ENCODE measurements at places on chromosomes 16 and 17.

DNA sequence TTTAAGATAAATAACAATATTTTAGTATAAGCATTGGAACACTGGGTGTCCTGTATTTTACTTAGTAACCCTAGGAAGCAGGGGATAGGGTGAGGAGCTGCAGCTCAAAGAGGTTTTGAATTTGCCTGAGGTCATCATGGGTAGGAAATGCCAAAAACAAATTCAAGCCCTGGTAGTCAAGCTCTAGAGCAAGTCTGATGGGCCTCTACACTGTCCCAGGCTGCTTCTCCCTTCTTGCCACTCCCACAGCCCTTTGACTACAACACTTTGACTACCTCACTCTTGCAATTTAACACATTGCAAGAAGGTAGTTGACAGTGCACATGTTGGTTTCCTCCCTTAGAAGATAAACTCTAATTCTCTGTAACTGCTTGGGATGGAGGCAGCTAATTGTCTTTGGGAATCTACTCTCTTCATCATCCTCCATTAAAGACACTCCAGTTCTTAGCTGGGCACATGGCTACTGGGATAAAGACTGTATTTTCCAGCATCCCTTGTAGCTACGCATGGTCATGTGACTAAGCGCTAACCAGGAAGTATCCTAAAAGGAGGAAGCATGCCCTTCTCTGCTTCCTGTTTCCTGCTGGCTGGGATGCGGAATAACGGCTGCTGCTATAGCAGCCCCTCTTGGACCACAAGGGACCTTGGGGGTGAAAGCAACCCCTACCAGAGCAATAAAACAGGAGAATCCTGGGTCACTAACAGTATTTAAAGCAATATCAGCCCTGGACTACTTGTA is 30.7 kb upstream of the SSTR2 start:
- no peak for DNase-seq

DNA sequence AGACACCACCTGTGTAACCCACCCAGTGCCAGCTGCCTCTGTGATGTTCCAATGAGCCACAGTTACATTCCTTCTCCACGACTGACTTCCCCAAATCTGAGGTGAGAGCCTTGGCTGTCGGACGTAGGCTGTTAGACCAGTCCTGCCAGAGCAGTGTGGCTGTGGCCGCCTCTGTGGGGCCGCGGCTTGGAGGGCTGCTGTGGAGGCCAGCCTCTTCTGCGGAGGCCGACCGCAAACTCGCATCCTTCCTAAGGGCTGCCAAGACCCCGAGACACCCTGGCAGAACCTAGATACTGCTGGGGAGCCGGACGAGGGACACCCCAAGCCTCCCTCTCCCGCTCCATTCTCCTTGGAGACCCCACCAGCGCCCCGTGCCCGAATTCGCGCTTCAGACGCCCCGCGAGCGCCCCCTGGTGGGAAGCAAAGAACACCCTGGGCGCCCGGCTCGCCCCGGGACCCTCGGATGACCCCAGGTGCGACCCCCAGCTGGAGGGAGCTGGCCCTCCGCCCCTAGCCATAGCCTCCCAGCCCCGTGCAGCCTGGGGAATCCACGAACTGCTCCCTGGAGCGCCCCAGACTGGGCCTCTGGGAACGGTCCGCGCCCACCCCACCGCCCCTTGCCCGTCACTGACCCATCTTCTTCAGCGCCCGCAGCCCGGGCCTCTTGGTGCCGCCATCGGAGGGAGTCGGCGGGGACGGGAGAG is 547 bp downstream of the PLCD3 start:
- peak; percentile 87 for DNase-seq

GRCh38 chr17:35847633-35848373 is 20.9 kb downstream of the HEATR9 start:
- no peak for DNase-seq

GRCh38 chr17:28404812-28405570 is 1.0 kb downstream of the SLC46A1 start:
- DNase-seq, result peak; percentile 73

- peak; percentile 75 for DNase-seq
Measured at GRCh38 chr16:8963010-8963820, 491 bp downstream of the USP7 start.

DNA sequence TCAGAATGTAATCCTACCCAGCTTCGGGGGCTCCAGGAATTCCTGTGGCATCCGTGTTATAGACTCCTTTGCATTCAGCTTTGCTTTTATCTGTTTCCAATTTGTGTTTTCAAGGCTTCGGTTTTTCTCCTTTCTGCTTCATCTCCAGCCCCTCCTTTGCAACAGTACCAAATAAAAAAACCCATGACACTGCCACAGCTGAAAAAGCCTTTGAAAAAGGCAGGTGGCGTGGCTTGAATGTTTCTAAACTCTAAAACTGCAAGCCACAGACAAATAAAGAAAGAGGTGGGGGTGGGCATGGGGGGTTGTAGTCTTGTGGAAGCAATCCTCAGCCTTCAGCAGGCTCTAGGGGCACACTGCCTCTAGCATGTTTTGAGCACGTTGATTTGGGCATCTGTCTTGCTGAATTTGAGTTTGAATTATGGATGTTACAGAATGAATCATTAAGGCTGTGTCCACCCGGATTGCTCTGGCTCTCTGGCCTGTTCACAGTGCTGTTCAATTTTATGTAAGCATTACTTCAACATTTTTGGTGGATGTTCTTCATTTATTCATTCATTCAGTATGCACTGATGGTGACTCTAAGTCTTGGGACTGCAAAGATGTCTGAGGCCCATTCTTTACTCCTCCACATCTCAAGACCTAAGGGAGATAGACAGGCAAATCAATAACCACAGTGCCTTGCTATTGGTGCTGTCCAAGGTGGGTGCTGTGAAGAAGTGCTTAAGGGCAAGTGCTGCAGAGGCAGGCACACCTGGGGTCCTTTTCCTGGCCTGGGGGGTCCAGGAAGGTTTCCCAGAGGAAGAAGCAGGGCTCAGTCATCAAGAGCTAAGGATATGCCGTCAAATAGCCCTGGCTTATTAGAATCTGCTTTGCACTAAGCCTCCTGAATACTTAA is 77.4 kb downstream of the CDH13 start:
- DNase-seq, result no peak

GRCh38 chr16:13858873-13859580 is 60.9 kb upstream of the ERCC4 start:
- no peak for DNase-seq

- peak; percentile 15 for DNase-seq
Measured at GRCh38 chr16:21033704-21034103, 116.9 kb downstream of the DNAH3 start.

DNA sequence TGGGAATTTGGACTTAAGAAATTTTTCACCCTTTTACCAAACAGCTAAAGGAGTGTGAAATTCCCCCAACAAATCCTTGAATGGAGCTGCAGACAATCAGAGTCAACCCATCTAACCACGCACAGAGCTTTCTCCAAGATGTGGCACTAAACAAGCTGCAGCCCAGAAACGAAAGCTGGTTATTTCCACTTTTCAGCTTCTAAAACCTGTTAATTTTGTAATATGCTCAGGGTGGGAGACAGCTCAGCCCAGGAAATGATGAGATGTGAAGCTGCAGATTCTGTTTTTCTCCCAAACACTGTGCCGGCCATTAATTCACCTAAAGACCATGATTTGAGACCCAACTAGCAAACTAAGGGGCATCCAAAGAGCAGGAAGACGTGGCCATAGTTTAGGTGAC is 33.2 kb upstream of the ABR start:
- no peak for DNase-seq

- DNase-seq, result no peak
Measured at GRCh38 chr16:26724189-26724588, 342.5 kb upstream of the C16orf82 start.

GRCh38 chr17:47213540-47213939 is 4.4 kb downstream of the MYL4 start:
- no peak for DNase-seq

DNA sequence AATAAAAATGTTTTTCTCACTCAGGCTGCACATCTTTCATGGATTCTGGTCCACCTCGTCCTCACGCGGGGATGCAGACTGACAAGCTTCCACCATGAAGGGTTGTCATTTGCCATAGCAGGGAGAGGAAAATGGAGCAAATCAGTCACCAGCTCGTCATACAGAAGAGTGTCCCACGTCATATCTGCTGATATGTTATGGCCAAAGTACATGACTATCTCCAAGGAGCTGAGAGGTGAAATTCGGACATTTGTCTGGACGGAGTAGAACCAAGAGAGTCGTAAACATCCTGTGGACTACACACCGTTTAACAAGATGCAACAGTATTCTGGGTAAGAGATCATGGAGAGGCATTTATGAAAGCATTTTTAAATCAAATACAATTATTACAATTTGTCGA is 75.3 kb upstream of the MYOCD start:
- no peak for DNase-seq

DNA sequence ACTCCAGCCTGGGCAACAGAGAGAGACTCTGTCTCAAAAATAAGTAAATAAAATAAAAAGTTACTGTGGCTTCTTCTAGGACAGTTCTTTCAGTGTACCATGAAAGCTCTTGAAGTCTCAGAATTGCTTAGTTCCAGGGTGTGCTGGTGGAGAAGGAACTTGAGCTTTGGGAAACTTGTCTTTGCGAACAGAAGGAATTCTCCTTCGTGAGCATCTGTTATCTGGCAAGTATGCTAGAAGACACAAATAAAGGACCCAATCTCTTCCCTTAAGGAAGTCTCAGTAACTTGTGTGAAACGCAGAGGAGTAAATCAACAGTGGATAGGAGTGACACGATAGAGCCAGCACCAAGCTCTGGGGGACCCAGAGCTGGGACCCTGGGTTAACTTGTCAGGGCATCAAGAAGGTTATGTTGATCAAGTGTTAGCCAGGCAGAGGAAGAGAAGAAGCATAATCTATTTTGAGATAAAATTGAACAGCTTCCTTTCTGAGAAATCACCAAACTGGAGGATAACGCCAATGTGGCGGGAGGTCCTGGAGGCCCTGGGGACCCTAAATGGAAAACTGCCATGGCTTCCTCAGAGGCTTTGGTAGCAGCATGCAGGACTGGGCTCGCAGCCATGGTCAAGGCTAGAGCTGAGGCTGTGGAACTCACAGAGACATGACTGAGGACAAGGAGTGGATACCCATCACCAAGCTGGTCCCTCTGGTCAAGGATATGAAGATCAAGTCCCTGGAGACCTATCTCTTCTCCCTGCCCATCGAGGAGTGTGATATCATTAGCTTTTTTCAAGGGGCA is 72.1 kb upstream of the HAS3 start:
- DNase-seq, result no peak

DNA sequence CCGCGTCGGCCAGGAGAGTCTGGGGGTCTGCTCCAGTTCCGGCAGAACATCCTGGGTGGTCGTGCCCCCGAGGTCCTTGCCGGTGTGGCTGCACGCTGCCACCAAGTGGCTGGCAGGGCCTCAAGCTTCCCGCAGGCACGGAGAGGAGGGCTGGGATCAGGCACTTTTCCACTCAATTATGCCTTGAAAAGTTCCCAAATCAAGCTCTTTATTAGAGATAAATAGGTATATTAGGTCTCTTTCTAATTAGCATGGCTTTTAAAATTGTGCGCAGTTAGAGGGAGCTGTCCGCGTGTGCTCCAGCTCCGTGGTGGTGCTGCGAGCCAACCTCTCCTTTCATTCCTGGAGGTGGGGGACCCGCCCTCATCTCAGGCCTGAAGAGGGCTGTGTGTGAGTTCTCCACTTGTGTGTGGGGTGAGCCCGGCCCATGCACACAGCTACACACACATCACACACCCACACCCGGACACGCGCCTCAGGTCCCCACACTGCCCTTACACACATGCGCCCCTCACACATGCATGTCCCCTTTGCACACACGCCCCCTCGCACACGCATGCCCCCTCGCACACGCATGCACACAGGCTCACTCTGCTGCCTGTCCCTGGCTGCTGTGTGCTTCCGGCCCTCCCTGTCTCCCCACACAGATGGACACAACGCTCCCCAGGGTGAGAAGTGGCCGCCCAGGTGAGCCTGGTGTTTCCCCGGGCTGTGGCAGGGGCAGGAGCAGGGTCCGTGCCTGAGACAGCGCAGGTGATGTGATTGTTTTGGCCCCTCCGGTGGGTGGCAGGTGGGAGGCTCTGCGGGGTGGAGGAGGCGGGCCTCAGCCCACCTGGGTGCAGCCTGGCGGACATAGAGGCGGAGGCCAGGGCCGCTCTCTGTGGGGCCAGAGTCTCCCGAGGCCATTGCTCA is 28.8 kb downstream of the CACNA1H start:
- DNase-seq, result no peak

GRCh38 chr16:30953511-30954124 is 3.9 kb upstream of the SETD1A start:
- peak; percentile 76 for DNase-seq

- no peak for DNase-seq
Measured at GRCh38 chr17:292531-293382, 59.9 kb downstream of the RPH3AL start.

DNA sequence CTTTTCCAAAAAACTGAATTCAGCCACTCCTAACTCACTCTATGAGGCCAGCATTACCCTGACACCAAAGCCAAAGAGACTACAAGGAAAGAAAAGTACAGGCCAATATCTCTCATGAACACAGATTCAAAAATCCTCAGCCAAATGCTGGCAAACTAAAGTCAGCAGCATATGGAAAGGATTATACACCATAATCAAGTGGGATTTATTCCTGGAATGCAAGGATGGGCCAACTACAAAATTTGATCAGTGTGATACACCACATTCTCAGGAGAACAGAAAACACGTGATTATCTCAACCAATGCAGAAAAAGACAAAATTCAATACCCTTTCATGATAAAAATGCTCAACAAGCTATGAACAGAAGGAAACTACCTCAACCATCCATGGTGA is 7.7 kb upstream of the AATK start:
- DNase-seq, result no peak

GRCh38 chr17:76523084-76524037 is 14.1 kb downstream of the CYGB start:
- peak; percentile 95 for DNase-seq

- DNase-seq, result no peak
Measured at GRCh38 chr16:57763285-57764005, 27.9 kb downstream of the KATNB1 start.

DNA sequence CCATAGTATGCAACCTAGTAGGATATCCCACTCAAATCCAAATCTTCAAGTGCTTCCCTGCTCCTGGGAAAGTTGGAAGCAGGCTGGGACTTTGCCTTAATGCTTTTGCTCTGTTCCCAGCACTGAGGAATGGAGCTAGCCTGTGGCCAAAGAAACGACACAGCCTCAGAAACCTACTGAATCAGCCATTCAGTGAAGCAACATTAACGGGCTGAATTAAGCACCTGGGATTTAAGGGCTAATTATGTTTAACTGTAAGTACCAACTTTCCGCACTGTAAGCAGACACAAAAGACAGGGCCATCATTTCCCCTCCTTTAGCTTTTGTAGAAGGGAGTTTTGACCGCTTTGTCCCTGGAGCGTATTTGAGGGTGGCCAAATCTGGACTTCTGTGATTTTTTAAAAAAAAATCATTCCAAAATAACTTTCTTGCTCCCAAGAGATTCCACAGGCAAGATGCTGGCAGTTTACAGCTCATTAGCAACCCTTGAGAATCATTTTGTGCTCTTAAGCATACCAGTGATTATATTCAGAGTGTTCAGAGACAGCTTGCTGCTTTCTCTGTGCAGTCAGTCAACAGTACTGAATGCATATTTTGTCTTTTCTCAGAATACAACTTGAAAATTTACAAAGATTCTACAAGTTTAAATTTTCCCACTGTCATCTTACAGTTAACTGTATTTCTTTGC is 17.6 kb upstream of the NOL11 start:
- no peak for DNase-seq
